Midbrain (tissue), 1 donor: ENCODE measurements at places on chromosomes 6 and 20.

- DNase-seq = no peak
These were observed 263.4 kb downstream of the NKAIN2 start for GRCh38 chr6:124066946-124067552.

DNA sequence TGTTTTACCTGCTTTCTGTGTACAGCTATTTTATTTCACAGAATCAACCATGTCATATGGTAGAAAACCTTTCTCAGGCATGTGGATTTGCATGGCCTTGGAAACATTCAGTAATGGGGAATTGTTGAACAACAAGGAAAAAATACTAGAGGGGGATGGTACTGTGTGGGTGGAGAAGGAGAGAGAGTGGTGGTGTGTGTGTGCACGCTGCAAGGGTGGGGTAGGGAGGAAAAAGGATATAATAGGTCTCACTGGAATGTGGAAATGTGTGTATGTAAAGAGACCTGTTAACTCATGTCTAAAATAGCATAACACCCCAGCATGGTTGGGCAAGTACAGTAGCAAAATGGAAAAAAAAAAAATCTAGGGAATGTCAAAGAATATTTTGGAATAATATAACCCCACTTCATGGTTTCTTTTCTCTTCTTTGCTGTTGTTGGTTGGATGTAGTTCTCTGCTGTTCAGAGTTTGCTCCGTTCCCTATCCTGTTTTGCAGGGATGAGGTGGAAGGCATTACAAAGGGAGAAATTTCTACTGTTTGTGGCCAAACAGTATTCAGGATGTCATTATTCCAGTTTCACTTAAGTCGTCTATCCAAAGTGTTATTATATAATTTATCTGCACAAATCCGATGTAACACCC lies 93.9 kb upstream of the CITED2 start:
- DNase-seq = no peak

DNA sequence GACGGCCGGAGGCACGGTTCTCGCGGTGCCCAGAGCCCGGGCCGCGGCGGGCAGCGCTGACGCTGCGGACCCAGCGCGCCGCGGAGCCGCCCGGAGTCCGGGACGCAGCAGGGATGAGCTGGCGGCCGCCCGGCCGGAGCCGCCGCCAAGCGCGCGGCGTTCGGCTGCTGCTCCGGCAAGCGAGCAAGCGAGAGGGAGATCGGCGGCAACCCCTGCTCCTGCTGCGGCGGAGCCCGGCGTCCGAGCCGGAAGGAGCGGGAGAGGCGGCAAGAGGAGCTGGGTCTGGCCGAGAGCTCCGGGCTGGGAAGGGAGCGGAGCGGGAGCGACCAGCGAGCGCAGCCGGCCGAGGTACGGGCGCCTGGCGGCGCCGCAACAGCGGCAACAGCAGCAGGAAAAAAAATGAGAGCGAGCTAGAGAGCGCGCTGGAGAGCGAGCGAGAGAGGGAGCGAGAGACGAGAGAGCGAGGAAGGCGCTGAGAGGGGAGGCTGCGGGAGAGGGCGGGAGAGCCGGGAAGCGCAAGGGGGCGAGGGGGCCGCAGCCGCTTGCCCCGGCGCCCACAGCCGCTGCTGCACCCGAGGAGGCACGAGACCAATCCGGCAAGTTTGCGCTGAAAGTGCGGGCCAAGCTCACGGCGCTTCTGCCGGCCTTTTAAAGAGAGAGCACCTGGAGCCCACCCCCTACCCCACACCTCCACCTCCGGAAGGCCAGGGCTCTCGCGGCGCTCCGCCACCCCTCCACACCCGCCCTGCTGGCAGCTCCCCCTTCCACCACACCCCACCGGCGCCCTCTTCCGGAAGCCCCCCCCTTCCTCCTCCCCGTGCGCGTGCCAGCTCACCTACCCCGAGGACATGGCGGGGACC lies 496 bp downstream of the GRM4 start:
- no peak for DNase-seq

- DNase-seq = peak; percentile 11
These were observed 60.1 kb upstream of the LRRC1 start for GRCh38 chr6:53734473-53735299.

DNA sequence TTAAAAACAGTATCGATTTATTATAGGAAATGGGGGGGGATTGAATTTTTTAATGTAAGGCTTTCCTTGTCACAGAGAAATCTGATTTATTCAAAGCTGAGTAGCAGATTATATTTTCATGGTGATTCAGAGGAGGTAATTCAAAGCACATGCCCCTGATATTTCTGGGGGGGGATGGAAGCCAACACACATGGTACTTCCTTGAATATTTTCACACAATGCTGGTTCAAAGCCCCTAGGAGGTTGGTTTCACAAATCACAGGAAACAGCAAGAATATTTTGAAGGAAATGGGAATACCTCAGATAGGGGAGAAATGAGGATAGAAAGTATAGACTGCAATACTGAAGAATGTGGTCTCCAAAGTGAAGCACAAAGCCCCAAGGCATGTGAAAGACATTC lies 98.8 kb downstream of the RTN4IP1 start:
- no peak for DNase-seq

- no peak for DNase-seq
These were observed 14.5 kb downstream of the ZNF76 start for GRCh38 chr6:35273822-35274559.

DNA sequence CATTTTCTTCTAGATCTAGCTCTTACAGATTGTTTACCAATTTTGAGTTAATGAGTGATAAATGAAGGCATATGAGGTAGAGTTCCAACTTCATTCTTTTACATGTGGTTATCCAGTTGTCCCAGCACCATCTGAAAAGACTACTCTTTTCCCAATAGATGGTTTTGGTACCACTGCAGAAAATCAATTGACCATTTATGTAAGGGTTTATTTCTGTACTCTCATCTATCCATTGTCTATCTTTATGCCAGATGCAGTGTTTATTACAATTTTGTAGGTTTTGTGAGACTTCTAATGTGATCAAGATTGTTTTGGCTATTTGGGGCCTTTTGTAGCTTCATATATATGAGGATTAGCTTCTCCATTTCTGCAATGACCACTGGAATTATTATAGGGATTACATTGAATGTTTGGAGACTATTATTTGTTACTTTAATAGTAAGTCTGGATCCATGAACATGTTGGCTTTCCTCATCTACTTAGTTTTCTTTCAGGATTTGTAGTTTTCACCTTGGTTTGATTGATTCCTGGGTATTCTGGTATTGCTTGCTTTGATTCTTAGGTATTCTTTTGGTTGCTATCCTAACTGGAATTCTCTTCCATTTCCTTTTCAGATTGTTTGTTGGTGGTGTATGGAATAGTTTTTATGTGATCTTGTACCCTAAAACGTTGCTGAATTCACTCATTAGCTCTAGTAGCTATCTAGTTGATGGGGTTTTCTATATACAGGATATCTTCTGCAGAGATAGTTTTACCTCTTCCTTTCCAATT lies 10.4 kb downstream of the SNRPB start:
- no peak for DNase-seq

GRCh38 chr20:24994470-24995368 lies 2.2 kb upstream of the APMAP start:
- DNase-seq = peak; percentile 89

GRCh38 chr6:13666194-13667105 lies 45.2 kb downstream of the RANBP9 start:
- no peak for DNase-seq

- DNase-seq = no peak
These were observed 2.8 kb upstream of the GINM1 start for GRCh38 chr6:149563203-149563927.

- DNase-seq = no peak
These were observed 49.2 kb downstream of the SERAC1 start for GRCh38 chr6:158118886-158119285.

DNA sequence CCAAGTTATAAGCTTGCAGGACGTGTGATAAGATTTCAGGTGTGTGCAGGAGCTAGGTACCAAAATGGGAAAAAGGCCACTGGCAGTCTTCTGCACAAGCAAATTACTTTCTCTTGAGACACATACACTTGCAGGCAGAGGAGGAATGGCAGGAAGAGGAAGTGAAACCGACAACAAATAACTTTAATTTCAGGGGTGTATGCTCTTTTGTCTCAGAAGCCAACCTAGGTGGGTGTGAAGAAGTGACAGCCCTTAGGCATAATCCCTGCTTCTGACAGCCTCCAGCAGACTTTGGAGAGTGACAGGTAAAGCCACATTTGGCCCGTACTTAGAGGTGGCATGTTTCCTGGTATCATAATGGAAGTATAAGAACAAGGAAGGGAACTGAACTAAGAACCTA lies 118.8 kb upstream of the TRAF3IP2 start:
- DNase-seq = no peak

DNA sequence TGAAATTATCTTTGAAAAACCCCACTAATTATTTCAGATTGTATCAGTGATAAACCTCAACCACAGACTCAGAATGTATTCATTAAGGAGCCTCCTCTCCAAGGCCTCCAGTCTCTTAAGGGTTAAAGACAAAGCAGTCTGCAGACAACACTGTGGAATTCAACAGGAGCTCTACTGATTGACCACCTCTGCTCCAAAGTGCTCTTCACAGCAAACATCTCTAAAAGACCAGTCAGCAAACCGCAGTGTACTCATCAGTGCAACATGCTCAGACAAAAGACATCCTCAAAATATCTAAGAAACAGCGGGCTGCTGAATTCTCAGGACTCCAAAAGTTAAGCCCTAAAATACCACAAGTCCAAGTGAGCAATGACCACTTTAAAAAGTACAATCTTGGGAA lies 42.0 kb downstream of the UQCC1 start:
- no peak for DNase-seq

- DNase-seq = no peak
These were observed 49.2 kb upstream of the MAP7 start for GRCh38 chr6:136599329-136600011.

- peak; percentile 85 for DNase-seq
These were observed 282.1 kb downstream of the UST start for GRCh38 chr6:149028767-149029405.

DNA sequence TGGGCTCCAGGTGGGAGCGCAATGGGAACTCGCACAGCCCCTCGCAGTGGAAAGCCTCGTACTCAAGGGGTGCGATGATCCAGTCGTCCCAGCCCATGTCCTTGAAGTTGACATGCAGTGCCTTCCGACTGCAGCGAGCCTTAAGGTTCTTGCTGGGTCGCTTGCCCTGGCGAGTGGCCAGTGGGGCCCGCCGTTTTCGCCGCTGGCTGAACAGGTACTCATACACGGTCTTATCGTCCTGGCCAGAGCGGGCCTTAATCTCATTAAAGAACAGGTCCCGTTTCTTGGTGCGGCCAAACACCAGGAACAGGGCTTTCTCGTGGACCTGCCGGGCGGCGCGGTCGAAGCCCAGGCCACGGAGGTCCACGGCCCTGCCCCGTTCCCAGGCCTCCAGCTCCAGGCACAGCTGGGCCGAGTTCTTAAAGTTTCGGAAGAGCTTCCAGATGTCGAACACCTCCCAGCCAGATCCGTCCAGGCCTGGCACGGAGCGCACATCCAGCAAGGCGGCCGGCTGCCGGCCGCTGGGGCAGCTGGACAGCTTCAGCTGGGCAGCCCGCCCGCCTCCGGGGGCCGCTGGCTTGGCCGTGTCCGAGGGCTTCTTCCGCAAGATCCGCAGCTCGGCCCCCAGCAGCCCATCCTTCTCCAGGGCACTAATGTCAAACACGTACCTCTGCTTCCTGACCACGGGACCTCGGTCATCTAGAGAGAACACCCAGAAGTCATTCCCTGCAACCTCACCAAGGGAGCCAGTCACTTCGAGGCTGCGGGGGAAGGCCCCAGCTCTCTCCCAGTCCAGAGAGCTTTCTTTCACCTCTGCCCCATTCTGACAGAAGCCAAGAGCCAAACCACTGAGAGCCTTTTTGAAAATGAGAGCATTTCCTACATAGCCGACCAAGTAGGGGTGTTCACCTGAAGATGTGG lies 3.7 kb downstream of the GDF5 start:
- no peak for DNase-seq

DNA sequence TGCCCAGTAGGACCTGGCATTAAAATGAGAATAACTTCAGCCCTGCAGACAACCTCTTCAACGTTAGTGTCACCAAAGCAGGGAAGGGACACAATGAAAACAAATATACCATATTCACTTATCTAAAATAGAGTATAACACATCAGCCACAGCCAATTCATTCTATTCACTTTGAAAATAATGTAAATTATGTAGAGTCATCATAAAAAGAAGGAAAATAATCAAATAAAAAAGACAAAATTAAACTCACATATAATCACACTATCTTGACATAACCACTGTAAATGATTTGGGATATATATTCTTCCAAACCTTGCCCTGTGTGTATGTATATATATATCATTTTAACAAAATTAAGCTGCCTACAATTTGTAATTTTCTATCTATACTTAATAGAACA lies 78.1 kb upstream of the HEY2 start:
- no peak for DNase-seq

GRCh38 chr6:2531426-2532215 lies 219.1 kb downstream of the MYLK4 start:
- no peak for DNase-seq

DNA sequence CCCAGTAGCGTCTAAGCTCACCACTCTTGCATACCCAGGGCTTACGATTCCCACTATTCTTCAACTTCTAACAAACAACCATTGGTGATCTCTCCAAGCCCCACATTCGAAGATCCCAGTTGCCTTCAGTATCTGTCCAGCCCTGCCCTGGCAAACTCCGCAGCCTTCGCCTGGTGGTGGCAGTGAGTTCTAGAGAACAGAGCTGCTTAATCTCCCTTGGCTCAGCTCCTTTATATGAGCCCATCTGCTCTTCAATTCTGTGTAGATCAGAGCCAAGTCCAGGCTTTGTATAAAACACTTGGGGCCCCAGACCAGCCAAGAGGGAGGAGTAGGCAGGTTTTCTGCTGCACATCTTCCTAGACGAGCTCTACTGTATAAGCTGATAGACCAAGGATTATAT lies 193.3 kb downstream of the PHACTR1 start:
- DNase-seq = no peak

GRCh38 chr20:278607-279571 lies 11.7 kb downstream of the C20orf96 start:
- DNase-seq = no peak

DNA sequence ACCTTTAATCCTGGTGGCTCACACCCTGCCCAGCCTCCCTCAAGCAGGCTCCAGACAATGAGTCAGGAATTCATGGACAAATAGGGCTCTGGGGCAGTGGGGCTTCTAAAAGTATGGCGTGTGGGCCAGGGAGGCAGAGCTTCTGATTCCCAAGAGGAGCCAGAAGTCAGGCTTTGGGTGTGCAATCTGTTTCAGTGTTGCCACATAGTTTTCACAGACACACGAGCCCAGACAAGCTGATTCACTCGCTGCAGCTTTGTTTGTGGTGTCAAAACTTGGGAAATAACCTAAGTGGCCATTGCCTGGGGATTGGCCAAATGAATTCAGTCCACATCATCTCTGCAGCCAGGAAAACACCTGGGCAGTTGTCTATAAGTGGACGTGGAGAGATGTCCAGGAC lies 9.2 kb downstream of the PEDS1 start:
- no peak for DNase-seq

GRCh38 chr20:62193079-62194025 lies 10.5 kb downstream of the MTG2 start:
- no peak for DNase-seq
